ENCODE measurements at places on chromosomes 2 and 18.

DNA sequence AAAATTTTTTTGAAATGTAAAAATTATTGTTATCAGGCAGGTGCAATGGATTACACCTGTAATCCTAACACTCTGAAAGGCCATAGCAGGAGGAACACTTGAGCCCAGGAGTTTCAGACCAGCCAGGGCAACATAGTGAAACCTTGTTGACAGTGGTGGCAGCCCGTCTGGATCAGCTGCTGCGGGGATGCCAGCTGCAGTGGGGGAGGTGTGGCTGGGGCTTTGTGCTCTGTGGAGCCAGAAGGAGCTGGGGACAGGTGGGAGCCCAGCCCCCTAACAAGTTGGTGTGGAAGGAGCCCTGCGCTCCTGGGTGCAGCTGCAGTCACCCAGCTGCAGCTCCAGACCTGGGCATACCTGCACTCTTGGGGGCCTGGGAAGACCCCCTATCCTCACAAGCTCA lies 182.4 kb upstream of the MC4R start:
- DNase-seq: no peak

DNA sequence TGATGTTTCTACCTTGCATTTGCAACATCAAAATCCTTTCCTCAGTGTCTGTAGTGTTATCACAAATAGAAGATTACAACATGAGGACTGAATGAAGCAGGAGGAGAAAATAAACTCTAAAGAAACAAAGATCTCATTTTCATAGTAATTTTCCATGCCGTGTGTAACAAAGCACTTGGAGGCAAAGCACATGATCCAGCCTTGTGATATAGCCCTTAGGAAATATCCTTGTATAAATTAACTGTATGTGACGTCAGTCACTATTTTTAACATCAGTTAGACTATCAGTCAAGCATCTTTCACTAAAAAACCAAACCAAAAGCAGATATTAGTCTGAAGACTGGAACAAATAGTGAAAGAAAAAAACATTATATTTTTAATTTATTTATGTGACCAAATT lies 492.1 kb upstream of the CNTNAP5 start:
- DNase-seq: no peak

DNA sequence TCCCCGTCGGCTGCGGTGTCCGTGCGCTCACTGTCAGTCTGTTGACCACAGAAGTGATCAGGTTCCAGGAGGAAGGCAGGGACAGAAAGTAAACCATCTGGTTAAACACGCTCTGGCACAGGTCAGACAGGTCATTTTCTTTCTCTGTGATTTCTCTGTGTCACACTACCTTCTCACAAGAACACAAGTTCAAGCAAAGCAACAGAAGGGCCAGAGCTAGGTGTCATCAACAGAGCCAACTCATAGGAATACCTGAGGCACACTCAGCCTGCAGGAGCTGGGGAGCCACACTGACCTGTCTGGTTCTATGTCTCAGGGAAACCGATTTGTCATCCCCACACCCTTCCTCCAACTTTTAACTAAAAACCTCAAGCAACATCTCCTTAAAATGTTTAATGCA lies 115.1 kb upstream of the ZBTB14 start:
- no peak for DNase-seq

- no peak for DNase-seq
Measured at GRCh38 chr18:398935-399630, 101.4 kb downstream of the COLEC12 start.

Measured in CD4-positive, alpha-beta T cell treated with Interleukin-4 for 1 hour (primary cell).